GM23338 (cell line): ENCODE measurements at places on chromosomes 1 and 21. TPM values are rescaled to one million over a fixed set of nuclear protein-coding genes. Genes with fewer than 3 reads are reported as not detected.

The HSF2BP gene
- 2.0 and 2.3 TPM in 2 replicates for total RNA-seq

DNA sequence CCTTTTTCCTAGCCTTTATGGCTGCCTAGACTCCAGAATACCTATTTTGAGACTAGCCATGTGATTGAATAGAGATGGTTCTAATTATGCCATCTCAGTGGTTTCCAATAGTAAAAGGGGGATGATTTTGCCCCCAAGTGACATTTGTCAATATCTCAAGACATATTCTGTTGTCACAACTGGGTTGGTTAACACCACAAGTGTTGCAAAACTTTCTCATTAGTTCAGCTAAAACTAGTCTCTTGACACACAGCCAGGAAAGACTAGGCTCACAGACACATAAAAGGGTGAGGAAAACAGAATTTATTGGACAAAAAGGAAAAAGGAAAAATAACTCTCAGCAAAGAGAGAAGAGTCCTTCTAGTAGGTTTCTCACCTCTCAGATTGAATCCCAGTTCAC lies 39.9 kb upstream of the GBP5 start:
- H3K27ac ChIP-seq = no peak overlapping the region
- no peak for DNase-seq
- peaks cover 4% of the 10 kb centered on the region; the same call in 1 of the 2 replicates for H3K36me3 ChIP-seq
- H3K27me3 ChIP-seq = no peaks in the 10 kb centered on the region
- 0 out of 2 replicates have a peak, but pooled peaks cover 5% of the 10 kb centered on the region for H3K4me1 ChIP-seq

The CD55 gene
- total RNA-seq = 17.6 and 18.5 TPM in 2 replicates

- peaks cover 13% of the 10 kb centered on the region for H3K27me3 ChIP-seq
- no peaks in the 10 kb centered on the region for H3K36me3 ChIP-seq
- DNase-seq = peak; percentile 98
- H3K27ac ChIP-seq = no peak overlapping the region
- peak overlapping the region; percentile 90; the same call in 1 of the 2 replicates for H3K4me3 ChIP-seq
These were observed 2.6 kb upstream of the ZBTB18 start for GRCh38 chr1:244048256-244049161.
